HCEC 1CT (cell line): ENCODE measurements at places on chromosomes 12 and 14.

- no peak for DNase-seq
Measured at GRCh38 chr14:89986462-89987160, 30.9 kb downstream of the TDP1 start.

- DNase-seq = no peak
Measured at GRCh38 chr12:24584032-24584675, 364.7 kb downstream of the BCAT1 start.

DNA sequence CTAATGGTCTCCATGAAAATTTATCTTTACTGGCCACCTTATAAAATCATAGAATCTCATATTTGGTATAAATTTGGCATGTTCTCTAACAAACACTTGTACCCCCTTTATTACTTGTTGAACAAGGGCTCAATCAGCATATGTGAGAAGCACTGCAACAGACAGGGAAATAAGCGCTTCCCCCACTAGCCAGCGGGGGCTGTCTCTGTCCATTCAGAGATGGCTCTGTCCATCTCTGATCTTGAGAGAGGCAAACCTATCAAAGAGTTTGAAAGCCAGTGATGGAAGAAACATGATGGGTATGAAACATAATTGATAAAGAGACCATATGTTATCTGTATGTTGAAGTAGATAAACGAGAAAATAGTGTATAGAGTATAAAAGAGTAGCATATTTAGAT lies 326.8 kb downstream of the PDZRN4 start:
- DNase-seq = no peak

- DNase-seq = no peak
Measured at GRCh38 chr14:34053666-34054065, 102.8 kb upstream of the EGLN3 start.

GRCh38 chr12:47852096-47852571 lies 32.4 kb upstream of the HDAC7 start:
- no peak for DNase-seq

DNA sequence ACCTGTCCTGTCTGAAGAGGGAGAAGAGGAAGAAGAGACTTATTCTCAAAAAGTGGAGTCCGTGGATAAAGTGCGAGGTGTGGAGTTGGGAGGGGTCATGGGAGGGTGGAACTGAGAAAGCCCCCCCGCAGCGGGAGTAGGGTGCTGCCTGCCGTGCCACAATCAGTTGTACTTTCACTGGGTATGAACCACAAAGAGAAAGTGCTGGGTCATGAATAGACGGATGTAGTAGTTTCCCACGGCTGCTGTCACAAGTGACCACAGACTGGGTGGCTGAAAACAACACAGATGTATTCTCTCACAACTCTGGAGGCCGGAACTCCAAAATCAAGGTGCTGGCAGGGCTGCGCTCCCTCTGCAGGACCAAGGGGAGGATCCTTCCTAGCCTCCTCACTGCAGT lies 5.5 kb downstream of the DNAH10 start:
- no peak for DNase-seq

- DNase-seq = peak; percentile 18
Measured at GRCh38 chr14:63605041-63605532, 36.6 kb downstream of the WDR89 start.

DNA sequence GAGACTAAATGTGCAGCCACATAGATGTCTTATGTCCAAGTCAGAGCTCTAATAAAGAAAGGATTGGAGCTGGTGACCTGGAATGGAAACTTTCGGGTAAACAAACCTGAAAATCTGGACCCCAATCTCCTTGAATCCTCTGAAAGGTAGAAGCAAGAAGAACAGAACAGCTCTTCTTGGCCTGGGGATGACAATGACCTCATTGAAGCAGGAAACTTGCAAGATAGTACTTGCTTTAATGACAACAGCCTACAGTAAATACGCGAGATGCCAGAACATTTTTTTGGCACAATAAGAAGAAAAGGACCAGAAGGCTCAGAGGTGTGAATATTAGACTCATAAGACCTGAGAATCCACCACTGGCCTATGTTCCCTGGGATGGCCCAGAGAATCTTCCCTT lies 4.1 kb upstream of the PRIMA1 start:
- DNase-seq = no peak

- DNase-seq = no peak
Measured at GRCh38 chr12:64390275-64390851, at the start of gene C12orf56. Gene C12orf56, minus strand, starts transcription at chr12:64390758. Its CDS starts 193 bp downstream, at chr12:64390565.

DNA sequence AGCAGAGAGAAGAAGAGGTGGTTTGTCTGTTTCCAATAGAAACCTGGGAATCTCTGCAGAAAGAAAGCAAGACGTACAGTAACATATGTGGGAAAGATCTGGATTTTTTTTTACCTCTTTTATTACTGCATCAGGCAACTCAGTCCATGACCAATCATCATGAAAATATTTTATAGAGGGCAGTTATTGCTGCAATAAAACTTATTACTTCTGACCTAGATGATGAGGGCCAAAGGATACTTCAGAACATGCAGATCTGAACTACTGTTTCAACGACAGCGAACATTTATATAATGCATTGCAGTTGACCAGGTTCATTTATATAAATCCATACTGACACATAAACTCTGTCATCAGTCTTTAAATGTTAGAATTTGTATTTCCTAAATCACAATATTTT lies 67.7 kb downstream of the STAB2 start:
- DNase-seq = no peak

DNA sequence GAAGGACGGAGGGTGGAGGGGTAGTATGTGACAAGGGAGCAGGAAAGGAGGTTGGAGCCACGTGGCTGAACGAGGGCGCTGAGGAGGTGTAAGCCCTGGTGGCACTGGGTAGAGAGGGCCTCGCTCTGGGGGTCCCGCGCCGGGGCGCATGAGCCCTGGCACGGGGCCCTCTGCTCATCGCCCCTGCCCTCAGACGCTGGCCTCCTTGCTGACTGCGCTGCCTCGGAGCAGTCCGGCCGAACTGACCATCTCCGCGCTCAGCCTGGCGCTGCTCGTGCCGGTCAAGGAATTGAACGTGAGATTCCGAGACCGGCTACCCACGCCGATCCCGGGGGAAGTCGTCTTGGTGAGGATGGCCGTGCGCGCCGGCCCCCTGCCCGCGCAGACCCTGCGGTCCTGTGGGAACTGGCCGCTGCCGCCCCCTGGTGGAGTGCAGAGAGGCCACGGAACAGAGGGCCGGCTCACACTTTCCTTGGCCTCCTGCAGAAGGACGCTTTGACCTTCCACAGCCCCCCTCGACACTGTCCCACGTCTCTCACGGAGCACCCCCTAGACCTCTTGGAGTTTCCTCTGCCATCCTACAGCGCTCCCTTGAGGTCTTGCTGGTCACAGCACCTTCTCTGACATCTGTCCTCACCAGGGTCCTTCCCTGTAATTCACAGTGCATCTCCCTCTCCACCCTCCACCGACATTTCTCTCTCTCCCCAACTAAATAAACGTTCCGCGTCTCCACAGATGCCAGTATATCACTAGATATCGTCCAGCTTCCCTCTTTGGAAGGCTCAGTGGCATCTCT lies 10.5 kb downstream of the ARHGEF25 start:
- peak; percentile 19 for DNase-seq

DNA sequence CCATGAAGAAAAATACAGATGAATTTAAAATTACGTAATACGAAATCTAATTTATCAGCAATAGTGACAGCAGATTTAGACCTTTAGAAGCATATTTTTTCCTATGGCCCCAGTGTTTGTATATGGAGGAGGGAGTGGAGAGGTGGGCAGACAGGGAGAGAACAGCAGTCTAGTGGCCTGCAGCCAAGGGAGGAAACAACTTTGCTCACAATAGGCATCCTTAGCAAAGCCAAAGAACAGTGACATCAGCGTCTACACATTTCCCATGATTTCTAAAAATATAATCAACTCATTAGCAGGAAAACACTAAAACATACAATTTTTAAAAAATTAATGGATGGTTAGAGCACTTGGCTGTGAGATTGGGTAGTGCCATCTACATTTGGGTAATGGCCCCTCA lies 622.6 kb upstream of the ATP2B1 start:
- DNase-seq = no peak

GRCh38 chr14:51208982-51209381 lies 31.1 kb upstream of the TMX1 start:
- DNase-seq = no peak

DNA sequence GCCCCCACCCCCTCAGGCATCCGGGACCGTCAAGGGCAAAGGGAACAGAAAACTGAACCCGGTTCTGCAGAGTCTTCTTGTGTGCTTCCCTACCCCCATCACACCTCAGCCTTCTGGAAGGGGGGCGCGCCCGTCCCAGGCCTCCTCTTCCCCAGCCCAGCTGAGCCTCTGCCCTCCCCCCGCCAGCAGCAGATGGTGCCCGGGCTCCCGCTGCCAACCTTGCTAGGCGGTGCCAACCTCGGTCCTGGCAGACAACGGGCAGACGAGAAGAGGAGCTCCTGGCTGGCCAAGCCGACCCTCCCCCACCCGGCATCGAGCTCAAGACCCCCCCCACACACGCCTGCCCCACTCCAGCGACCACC lies 8.7 kb downstream of the STAC3 start:
- no peak for DNase-seq

GRCh38 chr14:50957296-50957695 lies 13.0 kb upstream of the PYGL start:
- peak; percentile 57 for DNase-seq

- peak; percentile 25 for DNase-seq
Measured at GRCh38 chr12:79397609-79398008, 293.2 kb downstream of the PAWR start.

GRCh38 chr12:101042211-101042610 lies 167.8 kb downstream of the SLC5A8 start:
- no peak for DNase-seq

DNA sequence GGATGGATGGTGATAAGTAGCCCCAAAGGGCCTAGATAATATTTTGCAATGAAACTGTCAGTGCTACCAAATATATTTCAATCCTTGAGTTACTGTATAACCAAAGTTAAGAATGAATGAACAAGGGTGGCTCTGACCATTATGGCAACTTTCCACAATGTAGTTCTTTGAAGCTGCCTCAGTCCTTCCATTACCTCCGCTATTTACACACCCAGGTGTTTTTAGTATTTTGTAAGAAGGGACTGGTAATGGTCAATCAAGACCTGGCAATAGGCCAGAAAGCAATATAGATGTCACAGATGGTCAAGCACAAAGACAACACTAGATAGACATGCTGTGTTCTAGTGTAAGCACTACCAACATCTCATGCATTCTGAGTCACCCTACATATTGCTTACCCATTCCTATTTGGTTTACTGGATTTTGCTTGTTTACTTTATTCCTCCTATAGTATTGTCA lies 16.3 kb downstream of the DUSP16 start:
- peak; percentile 23 for DNase-seq

DNA sequence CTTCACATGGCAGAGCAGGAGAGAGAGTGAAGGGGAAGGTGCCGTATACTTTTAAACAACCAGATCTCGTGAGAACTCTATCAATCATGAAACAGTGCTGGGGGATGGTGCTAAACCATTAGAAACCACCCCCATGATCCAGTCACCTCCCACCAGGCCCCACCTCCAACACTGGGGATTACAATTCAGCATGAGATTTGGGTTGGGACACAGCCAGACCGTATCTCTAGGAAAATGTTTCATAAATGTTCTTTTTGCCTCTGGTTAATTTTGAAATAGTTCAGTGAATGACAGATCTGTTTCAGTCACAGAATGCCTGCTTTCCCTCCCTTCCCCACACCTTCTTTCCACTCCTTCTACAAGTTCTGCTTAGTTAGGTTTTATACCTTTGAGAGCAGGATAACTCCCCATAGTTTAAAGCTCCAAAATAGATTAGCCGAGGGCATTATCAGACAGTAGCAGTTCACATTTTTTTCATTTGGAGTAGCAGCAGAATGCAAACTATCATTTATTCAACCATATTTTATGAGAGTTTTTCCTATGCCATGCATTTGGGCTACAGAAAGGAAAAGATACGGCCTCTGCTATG lies 27.1 kb downstream of the PELI2 start:
- no peak for DNase-seq

GRCh38 chr14:102917469-102918211 lies 4.8 kb upstream of the AMN start:
- DNase-seq = peak; percentile 3

- DNase-seq = no peak
Measured at GRCh38 chr14:99316281-99317163, 44.5 kb upstream of the BCL11B start.

GRCh38 chr12:105352940-105353635 lies 22.6 kb downstream of the C12orf75 start:
- DNase-seq = no peak

- DNase-seq = no peak
Measured at GRCh38 chr12:91120781-91121180, 9.5 kb upstream of the LUM start.

- no peak for DNase-seq
Measured at GRCh38 chr12:14390870-14391530, 25.5 kb downstream of the ATF7IP start.

GRCh38 chr12:98595243-98595988 lies 1.9 kb downstream of the SLC25A3 start:
- DNase-seq = peak; percentile 73

- DNase-seq = peak; percentile 61
Measured at GRCh38 chr14:64611358-64612020, 61.7 kb downstream of the PPP1R36 start.

DNA sequence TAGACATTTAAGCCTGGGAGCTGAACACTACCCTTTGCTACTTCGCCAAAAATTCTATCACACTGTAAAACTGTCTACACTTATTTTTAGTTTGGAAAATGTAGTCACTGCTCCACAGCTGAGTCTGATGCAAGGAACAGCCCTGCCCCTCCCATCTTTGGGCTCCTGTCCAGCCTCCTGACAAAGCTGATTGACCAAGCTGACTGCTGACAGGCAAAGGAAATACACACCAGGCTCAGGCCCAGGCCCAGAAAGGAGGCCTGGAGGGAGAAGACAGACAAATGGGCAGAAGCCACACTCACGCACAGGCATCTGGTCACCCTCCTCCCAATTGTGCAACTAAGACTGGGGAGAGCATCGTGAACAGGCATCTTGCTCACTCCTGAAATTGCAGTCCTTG lies 55.3 kb downstream of the ISCA2 start:
- no peak for DNase-seq

DNA sequence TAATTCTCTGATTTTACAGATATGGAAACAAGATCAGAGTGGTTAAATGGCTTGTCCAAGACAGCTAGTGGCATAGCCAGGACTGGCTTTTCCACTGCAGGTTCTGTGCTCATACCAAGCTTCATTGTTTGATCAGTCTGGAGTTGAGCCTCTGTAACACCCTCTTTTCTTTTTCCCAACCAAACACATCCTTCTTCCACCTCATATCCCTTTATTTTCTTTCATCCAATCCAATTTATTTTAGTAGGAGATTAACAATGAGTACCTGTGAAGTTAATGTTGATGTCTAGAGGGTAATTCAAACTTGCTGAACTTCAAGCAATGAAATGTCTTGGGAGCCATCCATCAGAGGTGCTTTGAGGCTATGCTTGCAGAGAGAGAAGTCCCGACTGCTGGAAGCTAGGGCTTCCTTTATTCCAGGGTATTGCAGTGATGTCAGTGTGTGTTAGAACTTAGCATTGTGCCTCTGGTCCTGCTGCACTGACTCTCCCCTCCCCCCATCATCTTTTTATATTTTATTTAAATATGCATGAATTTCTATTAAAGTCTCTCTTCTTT lies 452.1 kb upstream of the PDE3A start:
- DNase-seq = no peak
